ENCODE measurements at places on chromosomes 6 and 20.

GRCh38 chr6:72560721-72561593 lies 60.9 kb upstream of the KCNQ5 start:
- DNase-seq = peak; percentile 74

DNA sequence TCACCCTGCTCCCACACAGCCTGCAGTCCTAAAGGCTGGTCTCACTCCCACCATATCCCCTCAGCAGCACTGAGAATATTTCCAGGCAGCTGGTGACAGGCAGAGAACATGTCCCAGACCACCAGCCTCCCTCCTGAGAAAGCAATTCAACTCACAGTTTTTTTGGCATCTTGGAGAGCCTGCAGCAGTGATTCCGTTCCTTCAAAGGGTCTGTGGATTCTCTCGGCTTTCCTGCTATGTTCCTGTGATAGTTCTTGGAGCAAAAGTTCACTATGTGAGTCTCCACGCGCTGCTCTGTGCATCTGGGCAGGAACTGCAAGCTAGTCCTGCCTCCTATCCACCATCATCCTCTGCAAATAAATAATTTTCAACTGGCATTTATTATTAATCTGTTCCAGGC lies 448.3 kb upstream of the HSF2 start:
- DNase-seq = no peak

GRCh38 chr6:114085211-114085610 lies 114.3 kb upstream of the HDAC2 start:
- DNase-seq = peak; percentile 92

GRCh38 chr20:2133318-2134183 lies 31.9 kb downstream of the STK35 start:
- peak; percentile 88 for DNase-seq

DNA sequence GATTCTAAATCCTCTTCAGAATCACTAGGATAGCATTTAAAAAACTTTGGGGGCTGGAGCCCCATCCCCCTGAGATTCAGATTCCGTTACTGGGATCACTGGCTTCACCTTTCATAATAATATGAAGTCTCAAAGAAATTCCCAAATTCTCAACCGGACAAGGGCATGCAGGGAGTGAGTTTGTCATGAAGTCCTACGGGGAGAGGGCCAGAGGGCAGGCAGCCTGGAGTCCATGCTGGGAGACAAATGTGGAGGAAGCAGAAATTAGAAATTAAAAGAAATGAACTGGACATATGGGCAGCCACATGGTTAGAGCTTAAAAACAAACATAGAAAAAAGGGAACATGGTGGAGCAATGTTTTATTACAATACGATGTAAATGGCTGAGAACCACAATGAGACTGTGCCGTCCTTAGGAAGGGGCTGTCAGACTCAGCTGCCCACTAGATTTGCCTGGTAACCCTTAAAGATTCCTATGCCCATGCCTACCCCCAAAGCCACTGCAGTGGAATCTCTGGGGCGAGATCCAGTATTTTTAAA lies 142.6 kb downstream of the CEBPB start:
- no peak for DNase-seq

DNA sequence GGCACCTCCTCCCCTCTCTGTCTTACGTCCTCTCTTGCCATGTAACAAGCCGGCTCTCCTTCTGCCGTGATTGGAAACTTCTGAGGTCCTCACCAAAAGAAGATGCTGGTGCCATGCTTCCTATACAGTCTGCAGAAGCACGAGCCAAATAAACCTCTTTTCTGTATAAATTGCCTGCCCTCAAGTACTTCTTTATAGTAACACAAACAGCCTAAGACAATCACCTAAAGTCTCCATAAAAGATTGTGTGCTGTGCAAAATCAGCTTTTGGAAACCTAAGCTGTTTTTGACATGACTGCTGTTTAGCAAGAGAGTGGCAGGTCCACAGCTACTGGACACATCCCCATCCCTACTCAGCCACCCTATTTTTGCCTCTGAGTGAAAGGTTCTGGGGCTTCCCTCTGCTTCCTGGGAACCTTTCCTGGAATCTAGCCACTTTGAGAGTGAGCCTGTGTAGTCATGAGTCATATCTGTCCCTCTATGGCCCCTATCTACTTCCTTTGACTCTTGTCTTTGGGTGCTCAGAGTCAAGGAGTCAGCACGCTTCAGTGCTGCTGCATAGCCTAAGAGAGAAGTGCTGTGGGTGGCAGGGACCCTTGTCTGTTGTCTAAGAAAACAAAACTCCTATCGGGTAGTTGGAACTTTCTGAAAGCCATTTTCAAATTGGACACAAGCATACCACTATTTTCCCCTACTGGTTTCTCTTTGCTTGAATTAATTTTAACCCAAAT lies 110.0 kb downstream of the PPP1R14C start:
- DNase-seq = no peak

DNA sequence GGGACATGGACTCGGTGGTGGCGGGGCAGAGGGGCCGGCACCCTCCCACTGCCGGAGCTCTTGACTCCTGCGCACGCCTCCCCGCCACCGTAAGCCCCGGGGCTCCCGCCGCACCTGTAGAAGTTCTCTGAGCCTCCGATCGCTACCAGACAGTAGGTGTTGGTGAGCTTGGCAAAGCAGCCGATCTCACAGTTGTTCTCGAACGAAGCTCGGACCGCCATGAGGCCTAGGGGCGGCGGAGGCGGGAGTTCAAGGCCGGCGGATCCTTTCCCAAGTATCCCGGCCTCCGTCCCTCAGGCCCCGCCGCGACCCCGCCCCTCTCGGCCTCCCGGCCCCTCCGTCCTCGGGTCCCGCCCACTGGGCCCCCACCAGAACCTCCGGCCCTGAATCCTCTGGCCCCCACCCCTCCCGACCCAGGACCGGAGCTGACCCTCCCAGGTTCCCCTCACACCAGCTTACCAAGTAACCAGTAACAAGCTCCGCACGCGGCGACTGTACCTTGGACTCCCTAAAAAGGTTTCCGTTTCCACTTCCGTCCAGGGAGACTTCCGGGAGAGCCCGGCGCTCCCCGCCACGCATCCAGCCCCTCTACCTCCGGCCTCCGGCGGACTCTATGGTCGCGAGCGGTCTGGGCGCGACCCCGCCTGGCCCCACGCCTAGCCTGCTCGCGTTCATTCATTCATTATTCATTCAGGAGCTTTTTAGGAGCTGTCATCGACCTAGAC lies at the start of gene EIF6:
TSS of gene EIF6 (minus strand) at position 506 of the 725 bp plus-strand sequence. CDS start at position 221, 285 bp downstream.
- peak; percentile 83 for DNase-seq

- no peak for DNase-seq
Measured at GRCh38 chr20:44284032-44284431, 27.0 kb downstream of the FITM2 start.
